ENCODE measurements at places on chromosomes 1 and 21.

DNA sequence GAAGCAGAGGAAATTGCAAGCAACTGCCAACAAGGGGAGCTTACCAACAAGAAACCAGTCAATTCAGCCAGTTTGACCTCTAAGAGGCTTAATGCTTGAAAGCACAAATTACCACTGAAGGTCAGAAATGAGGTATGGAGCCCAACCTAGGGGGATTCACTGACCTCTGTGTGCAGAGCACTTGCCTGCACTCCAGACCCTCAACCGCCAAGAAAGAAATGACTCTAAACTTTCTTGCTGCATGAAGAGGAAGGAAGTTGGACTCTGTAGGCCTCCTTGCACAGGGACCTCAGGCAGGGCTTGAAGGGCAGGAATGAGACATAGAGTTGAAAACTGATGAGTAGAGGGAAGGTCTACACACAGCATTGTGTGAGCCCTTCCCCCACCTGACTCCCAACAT, 10.0 kb downstream of the ARMH1 start:
- DNase-seq, result no peak

- no peak for DNase-seq
Observed at GRCh38 chr21:36512971-36513370, 33.0 kb upstream of the CLDN14 start.

- peak; percentile 53 for DNase-seq
Observed at GRCh38 chr21:46551636-46552241, 53.1 kb downstream of the S100B start.

- DNase-seq, result peak; percentile 49
Observed at GRCh38 chr1:62437273-62437940, 558 bp downstream of the USP1 start.

GRCh38 chr1:156101880-156102279, 12.6 kb upstream of the LMNA start:
- DNase-seq, result no peak

DNA sequence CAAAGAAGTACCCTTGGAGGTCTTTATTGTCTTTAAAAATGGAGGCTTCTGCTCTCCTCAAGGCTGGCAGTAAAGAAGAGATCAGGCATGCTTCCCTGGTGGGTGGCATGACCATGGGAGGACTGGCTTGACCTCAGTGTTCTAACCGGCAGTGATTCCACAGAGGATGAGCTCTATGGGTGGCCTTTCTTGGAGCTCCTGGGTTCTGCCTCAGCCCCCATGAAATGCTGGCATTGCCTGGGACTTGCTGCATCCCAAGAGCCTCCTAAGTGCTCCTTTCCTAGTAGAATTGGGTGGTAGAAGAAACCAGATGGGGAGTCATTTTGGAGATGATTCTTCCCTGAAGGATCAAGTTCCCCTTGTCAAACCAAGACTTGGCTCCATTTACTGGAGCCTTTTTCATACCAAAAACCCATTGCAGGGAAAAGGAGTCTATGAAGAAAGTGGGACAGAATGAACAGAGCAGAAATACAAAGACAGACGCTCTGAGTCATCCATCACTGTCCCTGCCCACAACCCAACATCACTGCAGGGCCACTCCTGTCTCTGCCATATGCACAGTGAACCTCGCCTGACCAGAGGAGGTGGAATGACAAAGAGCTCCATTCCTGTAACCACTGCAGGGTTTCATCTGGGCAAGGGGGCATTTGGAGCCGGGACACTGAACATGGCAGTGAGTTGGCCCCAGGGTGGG, 42.4 kb downstream of the RIMS3 start:
- no peak for DNase-seq

DNA sequence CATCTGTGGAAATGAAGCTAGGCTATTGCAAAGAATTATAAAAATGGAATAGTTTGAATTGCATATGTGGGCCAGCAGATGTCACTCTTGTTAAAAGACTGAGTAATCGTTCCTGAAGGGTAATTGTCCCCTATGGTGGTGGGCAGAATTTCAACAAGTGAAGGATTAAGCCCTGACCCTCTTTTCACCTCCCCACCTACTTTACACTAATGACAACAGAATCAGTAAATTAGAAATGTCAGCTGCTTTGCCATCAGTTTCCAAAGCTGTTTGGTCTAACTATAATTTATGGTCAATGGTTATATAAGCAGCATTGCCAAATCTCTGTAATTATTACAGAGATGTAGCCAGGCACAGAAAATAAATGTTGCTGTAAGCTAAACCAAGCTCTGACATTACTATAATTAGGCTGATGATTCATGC, 898.6 kb downstream of the AMY1C start:
- DNase-seq, result no peak

DNA sequence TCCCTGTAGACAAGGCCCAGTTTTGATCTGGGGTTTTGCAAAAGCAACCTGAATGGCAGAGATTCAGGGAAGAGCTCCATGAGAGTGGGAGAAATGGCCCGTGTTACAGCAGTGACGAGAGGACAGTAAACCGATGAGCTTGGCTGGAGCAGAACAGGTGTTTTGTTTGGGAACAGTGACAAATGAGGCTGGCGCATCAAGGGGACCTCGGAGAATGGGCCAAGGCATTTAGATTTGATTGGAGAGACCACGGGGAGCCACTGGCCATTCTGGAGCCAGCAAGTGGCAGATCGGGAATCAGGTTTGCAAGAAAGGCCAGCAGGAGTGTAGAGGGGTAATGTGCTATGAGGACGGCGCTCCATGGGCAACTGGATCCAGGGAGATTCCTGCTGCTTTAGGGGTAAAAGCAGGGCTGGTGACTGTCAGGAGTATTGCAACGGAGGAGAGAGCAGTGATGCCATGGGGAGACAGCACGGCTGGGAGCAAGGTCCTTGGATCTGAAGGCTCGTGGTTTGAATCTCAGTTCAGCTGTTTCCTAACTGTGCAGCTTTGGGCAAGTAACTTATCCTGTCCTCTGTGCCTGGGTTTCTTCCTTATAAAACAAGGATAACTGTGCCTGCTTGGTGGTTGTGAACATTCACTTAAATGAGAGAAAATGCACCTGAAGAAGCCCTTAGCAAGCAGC, 9.9 kb upstream of the KLHDC7A start:
- no peak for DNase-seq

DNA sequence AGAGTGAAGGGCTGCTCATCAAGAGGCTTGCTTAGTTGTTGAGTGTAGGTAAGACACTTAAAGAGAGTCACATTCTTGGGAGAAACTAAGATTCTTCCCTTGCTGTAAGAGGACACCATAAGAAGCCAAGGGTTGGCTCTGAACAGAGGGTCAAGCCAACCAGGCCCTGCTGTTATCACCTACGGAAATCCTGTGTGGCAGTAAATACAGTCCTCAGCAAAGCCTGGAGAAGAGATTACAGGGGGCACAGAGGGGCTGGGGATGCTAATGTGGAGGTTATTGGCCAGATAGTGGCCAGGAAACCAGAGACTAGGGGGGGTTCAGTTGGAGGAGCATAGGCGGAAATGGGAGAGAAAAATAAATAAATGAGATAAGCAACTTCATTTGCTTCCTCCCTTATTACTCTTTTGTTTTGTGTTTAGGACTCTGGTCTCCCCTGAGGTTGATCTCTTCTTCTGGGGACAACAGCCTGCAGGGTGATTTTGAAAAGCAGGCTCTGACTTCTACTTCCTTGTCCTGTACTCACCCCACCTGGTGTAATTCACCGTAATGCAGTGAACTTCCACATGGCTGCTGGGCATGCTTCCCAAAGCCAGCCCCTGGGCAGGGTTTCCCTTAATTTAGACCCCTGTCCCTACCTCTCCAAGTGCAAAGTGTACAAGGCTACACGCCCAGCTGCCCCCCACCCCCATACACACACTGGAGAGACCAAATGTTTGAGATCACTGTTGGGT, 40.9 kb downstream of the MTARC1 start:
- no peak for DNase-seq

GRCh38 chr1:62117018-62117750, 77.5 kb upstream of the L1TD1 start:
- DNase-seq, result no peak

GRCh38 chr1:11481019-11481418, 2.1 kb downstream of the DISP3 start:
- DNase-seq, result no peak

GRCh38 chr1:67588178-67588855, 96.7 kb upstream of the GADD45A start:
- DNase-seq, result no peak

GRCh38 chr1:40662864-40663263, 2.6 kb downstream of the RIMS3 start:
- DNase-seq, result peak; percentile 11

DNA sequence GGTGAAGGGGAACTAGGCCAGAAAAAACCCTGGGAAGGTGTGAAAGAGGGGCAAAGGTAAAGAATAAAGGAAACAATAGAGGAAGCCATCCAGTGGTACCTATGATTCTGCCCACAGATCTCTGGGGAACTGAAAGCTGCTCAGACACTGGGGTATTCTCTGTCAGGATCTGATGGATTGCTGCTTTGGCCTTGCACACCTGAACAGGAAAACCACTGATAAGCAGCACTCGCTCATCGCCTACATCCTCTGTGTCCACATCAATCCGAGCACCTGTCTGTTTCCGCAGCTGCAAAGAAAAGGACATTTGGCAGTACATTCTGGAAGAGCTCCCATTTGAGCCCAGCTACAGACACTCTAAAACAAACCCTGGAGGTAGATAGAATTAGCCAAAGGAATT, 10.4 kb downstream of the TDRKH start:
- no peak for DNase-seq

DNA sequence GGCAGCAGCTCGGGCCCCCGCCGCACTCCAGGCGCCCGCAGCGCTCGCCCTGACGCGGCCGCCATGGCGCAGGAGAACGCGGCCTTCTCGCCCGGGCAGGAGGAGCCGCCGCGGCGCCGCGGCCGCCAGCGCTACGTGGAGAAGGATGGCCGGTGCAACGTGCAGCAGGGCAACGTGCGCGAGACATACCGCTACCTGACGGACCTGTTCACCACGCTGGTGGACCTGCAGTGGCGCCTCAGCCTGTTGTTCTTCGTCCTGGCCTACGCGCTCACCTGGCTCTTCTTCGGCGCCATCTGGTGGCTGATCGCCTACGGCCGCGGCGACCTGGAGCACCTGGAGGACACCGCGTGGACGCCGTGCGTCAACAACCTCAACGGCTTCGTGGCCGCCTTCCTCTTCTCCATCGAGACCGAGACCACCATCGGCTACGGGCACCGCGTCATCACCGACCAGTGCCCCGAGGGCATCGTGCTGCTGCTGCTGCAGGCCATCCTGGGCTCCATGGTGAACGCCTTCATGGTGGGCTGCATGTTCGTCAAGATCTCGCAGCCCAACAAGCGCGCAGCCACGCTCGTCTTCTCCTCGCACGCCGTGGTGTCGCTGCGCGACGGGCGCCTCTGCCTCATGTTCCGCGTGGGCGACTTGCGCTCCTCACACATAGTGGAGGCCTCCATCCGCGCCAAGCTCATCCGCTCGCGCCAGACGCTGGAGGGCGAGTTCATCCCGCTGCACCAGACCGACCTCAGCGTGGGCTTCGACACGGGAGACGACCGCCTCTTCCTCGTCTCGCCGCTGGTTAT, 2.8 kb downstream of the KCNJ9 start:
- DNase-seq, result peak; percentile 86

DNA sequence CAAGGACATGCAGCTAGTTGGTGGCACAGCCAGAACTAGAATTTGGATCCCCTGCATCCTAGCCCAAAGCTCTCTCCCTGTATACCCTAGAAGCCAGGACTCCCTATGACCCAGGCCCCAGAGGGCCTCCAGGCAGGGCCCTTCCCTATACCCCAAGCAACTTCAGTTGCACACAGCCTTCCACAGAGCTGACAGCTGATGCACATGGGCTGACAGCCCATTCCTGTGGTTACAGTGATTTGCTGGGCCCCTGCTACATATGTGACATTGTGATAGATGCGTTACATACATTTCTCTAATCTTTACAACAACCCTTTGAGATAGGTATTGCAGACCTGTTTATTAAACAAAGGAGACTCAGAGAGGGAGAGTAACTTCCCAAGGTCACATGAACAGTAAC, 5.8 kb downstream of the ATP1A2 start:
- no peak for DNase-seq

GRCh38 chr1:190101756-190102155, 375.9 kb downstream of the BRINP3 start:
- DNase-seq, result no peak

- no peak for DNase-seq
Observed at GRCh38 chr1:218408942-218409341, 63.8 kb downstream of the TGFB2 start.

DNA sequence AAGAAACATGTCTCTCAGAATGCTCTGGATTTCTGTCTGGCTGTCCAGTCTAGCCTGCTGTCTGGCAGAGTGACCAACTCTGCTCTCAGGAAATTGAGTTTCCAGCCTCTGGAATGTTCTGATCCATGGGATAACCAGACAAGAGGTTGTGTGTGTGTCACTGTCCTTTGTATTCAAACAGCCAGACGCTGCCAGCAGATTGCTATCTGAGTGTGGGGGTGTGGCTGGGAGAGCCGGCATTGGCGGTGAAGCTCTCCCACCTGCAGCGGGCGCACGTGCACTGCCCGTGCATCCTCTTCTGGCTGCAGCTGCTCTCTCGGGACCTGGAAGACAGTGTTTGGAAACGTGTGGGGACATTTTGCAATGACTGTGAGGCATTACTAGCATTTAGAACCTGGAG, 26.1 kb downstream of the PKP1 start:
- DNase-seq, result no peak

DNA sequence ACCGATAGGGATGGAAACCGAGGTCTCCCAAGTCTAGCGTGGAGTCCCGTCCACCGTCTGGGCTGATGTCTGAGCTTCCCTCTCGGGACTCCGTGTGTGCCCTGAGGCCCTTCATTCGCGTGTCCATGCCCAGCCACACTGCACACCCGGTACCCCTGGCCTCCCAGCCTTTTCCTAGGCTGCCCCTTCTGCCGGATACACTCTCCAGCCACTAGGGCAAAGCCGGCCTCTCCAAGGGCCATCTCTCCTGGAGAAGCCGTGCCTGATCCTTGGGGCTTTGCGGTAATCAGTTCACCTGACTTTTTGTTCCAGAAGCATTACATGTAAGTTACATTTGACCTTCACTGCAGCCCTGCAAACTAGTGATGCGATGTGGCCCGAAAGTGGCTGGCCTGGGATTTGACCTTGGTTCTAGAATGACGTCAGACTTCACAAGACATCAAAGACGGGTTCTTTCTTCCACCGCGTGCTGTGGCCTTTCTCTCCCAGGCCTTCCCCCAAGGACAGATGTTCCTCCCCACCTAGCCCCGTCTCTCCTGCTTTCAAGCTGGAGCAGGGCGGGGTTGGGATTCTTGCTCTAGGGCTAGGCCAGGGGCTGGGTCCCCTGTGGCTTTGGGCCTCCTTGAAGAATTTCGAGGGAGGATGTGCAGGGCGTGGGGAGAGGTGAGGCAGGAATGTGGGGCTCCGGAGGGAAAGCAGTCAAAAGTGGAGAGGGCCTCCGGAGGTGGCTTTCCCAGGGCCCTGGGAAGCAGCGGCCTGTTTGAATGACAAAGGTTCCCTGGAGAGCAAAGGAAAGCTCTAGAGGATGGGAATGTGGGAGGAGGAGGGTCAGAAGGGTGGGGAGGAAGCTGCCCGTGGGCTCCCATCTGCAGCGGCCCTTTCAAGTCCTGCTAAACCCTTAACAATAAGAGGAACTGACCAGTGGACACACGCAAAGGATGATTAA, 49.7 kb upstream of the SLC2A1 start:
- no peak for DNase-seq

Measured in CD4-positive, alpha-beta T cell treated with Interleukin-17A for 4 hours (primary cell).